Stimulated activated CD4-positive, alpha-beta T cell treated with anti-CD3 and anti-CD28 coated beads, Interleukin-15, amount 100 ng/mL, for 1 hour (primary cell): ENCODE measurements at places on chromosomes 5 and 9.
A peak's percentile ranks its signal among the peaks of the same experiment; 100 is the strongest.

- no peak for DNase-seq
Observed at GRCh38 chr5:55102348-55102747, at the start of gene GZMA. Gene GZMA (plus strand): TSS chr5:55102646. CDS start chr5:55102683, 37 bp downstream.

GRCh38 chr5:144142139-144142823 is 28.2 kb downstream of the YIPF5 start:
- DNase-seq, result no peak

- DNase-seq, result no peak
Observed at GRCh38 chr9:76333388-76333787, 60.8 kb downstream of the RFK start.

- DNase-seq, result no peak
Observed at GRCh38 chr5:160978944-160979343, 126.9 kb upstream of the ATP10B start.

GRCh38 chr5:94702729-94703128 is 84.3 kb downstream of the SLF1 start:
- no peak for DNase-seq

- no peak for DNase-seq
Observed at GRCh38 chr9:96620832-96621269, 1.2 kb upstream of the CDC14B start.

- no peak for DNase-seq
Observed at GRCh38 chr5:22850981-22851380, 2.2 kb downstream of the CDH12 start.

DNA sequence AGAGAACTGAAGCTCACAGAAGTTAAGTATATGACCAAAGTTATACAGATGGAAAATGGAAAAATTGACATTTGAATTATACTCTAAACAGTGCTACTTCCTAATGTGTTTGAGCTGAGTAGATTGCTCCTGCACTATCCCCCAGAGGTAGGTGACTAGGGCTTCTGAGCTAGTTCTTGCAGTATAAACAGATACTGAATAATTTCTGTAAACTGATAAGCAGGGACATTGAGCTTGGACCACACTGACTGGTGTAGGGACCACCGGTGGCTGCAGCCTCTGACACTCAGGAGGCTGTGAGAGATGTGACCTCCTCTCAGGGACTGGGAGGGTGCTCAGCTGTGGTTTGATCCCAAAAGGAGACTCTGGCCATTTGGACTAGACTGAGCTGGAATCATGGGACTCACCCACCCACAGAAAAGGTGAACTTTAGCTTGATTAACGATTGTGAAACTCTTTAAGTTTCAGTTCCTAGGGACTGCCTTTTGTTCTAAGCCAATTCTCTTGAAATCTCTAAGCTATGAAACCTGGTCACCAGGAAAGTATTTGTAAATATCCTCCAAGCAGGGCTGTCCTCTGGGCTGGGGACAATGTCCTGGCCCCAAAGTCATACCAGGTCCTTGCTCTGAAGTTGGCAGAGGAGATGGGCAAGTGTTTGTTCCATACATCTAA is 291.5 kb downstream of the SEC61B start:
- DNase-seq, result no peak

GRCh38 chr5:178116143-178116885 is 3.0 kb downstream of the N4BP3 start:
- DNase-seq, result peak; percentile 37

GRCh38 chr9:79574136-79574535 is 2.4 kb downstream of the TLE4 start:
- DNase-seq, result no peak

DNA sequence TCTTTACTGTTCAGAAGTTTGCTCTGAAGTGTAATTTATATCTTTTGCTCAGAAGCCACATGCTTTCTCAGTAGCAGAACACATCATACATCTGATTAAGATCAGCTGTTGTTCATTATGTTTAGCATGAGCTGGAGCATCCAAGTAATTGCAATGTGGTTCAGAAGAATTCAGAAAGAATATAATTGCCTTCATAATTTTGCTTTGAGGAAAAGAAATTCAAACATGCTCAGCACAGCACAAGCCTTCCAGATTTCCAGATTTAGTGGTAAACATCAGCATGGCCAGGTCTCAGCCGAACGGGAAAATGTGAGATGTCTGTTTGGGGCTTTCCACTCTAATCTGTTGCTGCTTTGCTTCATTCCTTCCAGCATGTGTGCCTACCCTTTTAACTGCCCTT is 65.9 kb downstream of the ITGA1 start:
- no peak for DNase-seq

DNA sequence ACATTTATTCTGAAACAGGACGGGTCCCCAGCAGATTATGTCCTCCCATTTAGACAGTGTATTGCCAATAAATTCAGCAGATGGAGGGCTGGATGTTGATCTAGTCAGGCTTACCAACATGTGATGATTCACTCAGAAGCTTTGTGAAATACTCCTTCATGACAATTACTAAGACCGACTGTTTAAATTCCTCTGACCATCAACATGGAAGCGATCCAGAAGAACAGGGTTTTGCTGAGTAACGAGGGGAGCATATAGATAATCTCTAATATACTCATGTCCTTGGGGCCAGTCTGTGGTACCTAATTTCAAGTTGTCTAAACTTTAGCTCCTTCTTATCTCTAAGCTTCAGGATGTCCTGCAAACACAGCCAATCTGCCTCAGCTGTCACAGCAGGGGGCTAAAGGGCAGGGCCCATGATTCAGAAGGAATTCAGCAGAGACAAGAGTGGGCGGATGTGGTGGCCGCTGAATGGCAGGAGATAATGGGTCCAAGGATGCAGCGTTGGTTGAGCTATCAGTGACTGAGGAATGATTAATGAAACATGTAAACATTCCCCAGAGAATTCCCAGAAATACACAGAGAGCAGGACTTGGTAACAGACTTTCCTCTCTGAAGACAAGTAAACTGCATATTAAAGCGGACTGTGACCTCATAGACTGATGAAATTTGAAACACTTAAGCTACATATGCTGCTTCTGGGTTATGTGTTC is 109.4 kb downstream of the ANKRD55 start:
- DNase-seq, result no peak

- DNase-seq, result no peak
Observed at GRCh38 chr9:91302831-91303230, 58.9 kb downstream of the AUH start.

- DNase-seq, result no peak
Observed at GRCh38 chr5:135160036-135160675, 126.1 kb upstream of the PITX1 start.

- DNase-seq, result no peak
Observed at GRCh38 chr5:132501961-132502931, 11.7 kb upstream of the IRF1 start.

GRCh38 chr9:77807846-77808750 is 160.0 kb upstream of the GNA14 start:
- DNase-seq, result no peak

GRCh38 chr5:144484124-144484897 is 313.6 kb downstream of the KCTD16 start:
- DNase-seq, result no peak

DNA sequence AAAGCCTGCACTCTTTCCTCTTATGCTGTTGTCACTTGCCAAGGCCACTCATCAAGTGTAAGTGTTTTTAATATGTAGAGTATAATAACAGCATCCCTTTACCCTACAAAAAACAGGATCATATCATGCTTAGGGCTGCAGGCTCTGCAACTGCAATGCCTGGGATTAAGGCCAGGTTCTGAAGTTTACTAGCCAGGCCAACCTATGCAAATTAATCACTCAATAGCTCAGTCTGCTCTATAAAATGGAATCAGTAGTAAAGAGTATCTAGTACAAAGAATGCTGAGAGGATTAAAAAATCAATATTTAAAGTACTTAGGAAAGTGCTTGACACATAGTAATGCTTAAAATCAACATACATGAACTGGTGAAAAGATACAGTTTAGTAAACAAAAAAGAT is 253.3 kb downstream of the EDIL3 start:
- no peak for DNase-seq

DNA sequence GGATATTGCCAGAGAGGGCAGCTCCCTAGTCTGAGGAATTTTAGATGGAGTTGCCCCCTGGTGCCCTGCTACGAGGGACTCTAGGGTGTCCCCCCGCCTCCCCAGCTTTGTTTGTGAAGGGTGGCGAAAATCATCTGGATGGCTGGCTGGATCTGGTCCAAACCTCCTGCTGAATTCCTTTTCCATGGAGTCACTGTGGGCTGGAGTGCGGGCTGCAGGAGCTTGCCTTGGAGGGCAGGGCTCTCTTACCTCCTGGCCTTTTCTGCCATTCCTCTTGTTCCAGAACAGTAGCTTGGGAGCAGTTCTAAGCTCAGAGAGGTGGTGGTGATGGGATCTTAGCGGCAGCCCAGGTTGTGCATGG is 2.1 kb downstream of the SYNPO start:
- no peak for DNase-seq

DNA sequence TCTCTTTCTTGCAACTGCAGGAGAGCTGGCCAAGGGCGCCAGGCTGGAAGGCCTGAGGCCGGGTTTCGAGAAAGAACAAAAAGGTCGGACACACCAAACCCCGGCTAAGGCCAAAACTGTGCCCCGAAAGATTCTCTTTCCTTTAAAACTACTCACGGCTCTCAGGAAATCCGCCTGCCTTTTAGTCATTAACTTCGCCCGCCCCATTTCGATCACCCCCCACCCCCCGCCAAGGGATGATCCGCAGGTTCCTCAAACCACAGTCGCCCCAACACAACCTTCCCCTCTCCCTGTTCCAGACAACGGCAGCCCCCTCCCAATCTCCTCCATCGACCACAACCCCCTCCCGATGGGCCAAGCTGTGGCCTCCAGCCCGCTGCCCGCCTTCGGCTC is 536 bp downstream of the FEM1C start:
- peak; percentile 27 for DNase-seq

GRCh38 chr9:136644343-136644592 is 18.4 kb upstream of the EGFL7 start:
- no peak for DNase-seq

DNA sequence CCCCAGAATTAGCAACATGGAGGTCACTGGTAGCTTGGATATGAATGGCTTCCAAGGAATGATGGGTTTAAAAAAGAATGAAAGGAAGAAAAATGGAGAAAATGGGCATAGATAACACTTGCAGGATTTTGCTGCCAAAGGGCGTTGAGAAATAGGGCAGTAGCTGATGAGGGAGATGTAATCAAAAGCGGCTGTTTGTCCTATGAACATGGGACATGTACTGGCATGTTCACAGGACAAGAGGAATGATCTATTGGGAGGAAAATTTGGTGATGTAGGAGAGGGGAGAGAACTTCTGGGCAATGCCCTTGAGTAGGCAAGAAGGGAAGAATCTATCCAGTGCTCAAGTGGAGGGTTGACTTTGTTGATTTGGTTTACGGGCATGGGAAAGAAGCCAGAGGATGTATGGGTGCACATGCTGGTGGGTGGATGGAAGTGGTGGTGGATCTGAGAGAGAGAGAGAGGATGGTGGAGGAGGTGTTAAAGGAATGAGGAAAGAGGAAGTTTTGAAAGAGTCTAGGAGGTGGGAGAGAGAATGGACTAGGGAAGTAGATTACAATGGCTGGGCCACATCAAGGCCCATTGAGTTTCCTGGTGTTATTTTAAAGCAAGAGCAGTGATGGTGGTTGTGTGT is 115.1 kb upstream of the MVB12B start:
- DNase-seq, result no peak

DNA sequence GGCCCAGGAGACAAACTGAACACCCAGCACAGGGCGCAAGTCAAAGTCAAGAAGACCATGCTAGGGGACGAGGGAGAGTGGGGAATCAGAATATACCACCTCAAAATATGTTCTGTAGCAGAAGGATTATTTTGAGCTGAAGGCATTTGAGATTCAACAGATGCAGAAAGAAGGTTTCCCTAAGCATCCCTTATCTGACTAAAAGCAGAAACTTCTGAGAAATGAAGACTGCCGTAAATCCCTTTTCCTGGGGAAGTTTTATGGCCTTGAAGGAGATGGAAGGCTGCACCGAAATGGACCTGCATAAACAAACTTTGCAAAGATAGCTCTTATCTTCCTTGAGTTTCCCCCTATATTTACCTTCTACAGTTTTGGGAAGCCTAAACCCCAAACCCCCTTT is 72.8 kb downstream of the PTTG1 start:
- no peak for DNase-seq

DNA sequence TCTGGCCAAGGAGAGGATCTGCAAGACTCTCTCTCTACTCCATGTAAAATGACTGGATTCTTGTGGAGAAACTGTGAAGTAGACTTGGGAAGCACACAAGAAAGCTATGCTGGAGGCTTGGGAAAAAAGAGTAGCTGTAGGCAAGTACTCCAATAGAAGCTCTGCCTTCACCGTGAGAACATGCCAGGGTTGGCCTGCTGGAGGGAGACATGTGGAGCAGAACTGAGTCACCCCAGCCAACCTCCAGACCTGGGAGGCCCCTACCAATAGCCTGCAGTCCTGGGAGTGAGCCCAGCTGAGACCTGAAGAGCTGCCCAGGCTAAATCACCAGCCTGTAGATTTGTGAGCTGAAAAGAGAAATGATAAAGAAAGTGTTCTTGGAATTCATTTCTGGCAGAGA is 66.6 kb downstream of the DEPDC1B start:
- DNase-seq, result no peak

DNA sequence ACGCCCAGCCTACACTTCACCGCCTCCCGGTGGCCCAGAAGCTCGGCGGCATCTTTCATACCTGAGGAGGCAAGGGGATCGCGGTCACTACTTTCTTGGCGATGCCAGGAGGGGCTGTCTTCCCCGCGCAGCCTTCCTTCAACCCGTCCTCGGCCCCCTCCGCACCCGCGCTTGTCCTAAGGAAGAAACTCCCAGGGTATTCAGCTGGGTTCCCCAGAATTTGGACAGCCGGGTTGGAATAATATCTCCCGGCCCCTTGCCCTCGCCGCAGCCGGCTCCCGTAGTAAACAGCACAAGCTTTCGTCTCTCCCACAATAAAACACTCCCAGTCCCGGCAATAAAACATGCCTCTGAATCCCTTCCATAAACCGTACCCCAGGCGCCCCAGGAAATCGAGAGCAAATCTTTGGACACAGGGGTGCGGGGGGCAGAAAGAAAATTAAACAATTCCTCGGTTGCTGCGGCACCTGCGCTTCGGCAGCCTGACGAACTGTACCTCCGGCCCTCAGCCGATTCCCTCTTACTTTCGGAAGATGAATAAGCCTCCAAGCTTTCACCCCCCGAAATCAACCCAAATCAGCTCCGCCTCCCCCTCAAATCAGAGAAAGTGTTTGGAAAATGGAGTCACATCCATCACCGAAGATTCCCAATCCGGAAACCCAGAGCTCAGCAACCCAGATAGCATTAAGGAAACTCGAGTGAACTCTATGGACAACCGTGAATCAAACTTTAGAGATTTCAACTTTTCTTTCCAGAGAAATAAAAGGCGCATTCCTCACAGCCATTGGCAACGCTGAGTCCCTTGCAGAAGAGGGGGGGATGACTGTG is 1.1 kb downstream of the OTP start:
- DNase-seq, result no peak

DNA sequence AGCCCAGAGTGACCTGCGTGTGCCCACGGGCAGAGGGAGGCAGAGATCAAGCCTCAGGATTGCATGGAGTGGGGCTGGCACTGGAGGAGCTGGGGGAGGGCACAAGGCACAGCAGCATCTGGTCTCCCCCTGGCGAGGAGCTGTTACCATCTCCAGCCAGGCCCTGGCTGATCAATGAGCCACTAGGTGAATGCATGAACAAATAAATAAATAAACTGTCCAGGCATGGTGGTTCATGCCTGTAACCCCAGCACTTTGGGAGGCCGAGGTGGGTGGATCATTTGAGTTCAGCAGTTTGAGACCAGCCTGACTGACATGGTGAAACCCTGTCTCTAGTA is 14.3 kb upstream of the PSMB7 start:
- no peak for DNase-seq
